ENCODE measurements at places on chromosomes 4 and X.

- DNase-seq, result no peak
Measured at GRCh38 chr4:108171339-108172230, 2.9 kb upstream of the LEF1 start.

GRCh38 chr4:107742791-107743190 is 22.8 kb upstream of the PAPSS1 start:
- no peak for DNase-seq

- no peak for DNase-seq
Measured at GRCh38 chr4:151786158-151786495, 25.3 kb upstream of the GATB start.

DNA sequence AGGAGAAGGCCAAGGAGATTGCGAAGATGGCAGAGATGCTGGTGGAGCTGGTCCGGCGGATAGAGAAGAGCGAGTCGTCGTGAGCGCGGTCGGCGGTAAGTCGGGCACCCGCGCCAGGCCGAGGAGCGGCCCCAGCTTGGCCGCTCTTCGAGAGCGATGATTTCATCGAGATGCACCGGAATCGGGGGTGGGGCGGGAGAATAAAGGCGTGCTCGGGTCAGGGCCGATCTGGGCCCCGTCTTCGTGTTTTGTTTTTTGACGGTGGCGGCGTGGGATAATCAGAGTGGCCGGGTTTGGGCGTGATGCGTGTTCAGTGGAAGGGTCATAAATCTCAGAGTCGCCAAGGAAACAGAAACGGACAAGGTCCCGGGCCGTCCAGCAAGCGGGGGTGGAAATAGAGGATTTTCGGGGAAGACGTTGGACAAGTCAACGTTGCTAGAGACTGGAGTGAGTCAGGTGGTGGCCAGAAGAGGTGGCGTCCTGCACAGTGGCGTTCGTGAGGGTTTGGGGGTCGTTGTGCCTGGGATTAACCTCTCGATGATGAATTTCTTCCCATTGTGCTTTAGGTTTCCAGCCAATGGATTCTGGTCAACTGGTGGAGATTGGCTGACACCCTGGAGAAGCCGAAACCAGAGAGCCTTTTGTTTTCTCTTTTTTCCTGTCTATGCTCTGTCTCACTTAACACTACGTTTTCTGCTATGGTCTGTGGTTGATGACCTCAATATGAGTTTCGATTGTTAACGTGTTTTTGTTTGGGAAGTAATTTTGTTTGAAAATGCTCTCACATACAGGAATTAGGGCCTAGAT is 882 bp downstream of the MRFAP1 start:
- DNase-seq, result no peak

GRCh38 chrX:30085571-30085970 is 129.8 kb upstream of the MAGEB2 start:
- no peak for DNase-seq

- no peak for DNase-seq
Measured at GRCh38 chr4:72016011-72016410, 15.8 kb upstream of the NPFFR2 start.

DNA sequence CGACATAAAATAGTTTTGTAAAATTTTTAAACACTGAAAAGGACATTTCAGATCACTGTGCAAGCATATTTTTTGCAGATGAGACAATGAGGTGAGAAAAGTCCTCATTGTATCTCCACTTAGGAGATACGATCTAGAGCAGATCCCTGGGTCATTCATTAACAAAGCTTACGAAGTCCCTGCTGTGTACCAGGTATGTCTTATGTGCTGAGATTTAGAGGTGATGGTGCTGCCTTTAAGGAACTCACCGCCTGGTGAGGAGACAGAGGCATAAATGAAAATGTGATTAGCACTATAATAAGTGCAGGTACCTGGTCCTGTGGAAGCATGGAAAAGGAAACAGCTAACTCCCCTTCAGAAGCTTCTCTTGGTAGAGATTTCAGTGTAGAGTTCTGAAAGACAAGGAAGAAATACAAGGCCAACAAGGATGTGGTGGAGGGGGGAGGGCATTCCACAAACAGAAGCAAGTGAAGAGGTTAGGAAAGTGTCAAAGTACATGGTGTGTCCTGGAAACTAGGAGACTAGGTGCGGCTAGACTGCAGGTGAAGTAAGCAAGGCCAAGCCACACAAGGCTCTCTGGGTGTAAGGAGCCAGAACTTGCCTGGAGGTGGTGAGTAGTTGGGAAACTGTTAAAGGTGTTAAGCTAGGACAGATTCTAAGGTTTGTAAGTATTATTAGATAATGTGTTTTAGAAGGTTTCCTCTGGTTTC is 1.5 kb upstream of the NDNF start:
- DNase-seq, result no peak

DNA sequence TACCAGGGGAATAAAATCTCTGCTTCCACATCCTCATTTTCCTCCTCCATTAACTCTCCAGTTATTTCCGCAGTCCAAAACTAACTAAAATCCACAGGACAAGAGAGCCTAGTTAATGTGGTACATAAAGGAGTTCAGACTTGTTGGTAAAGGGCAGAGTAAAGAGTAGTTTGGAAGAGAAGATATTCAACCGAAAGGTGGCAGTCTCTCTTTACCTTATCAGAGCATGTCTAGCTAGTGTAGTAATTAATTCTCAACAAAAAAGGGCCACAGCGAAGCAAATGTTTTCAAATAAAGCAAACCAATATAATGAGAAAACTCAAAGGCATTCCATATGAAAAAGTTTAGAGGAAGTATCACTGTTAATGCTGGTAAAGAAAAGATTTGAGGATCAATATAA is 286.5 kb downstream of the GLUD2 start:
- no peak for DNase-seq

- DNase-seq, result no peak
Measured at GRCh38 chr4:22537864-22538263, 22.0 kb upstream of the ADGRA3 start.

GRCh38 chrX:11190745-11191510 is 79.8 kb downstream of the HCCS start:
- DNase-seq, result no peak

DNA sequence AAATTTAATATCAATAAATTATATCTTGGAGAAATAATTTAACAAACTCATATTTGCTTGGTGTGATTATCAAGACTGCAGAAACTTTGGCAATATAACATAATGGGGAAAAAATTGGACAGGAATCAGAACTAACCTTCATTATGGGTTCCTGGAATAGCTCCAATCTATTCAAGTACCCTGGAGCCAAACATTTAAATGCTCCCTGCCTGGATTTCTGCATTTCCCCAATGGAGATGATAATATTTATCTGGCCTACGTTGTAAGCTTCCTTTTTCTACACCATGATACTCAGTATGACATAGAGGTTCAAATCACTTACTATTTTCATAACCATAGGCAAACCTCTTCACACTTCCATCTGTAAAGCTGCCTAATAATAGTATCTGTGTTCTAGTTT is 326.8 kb downstream of the TRIML1 start:
- DNase-seq, result no peak

GRCh38 chrX:25191403-25191802 is 175.6 kb upstream of the ARX start:
- DNase-seq, result no peak

DNA sequence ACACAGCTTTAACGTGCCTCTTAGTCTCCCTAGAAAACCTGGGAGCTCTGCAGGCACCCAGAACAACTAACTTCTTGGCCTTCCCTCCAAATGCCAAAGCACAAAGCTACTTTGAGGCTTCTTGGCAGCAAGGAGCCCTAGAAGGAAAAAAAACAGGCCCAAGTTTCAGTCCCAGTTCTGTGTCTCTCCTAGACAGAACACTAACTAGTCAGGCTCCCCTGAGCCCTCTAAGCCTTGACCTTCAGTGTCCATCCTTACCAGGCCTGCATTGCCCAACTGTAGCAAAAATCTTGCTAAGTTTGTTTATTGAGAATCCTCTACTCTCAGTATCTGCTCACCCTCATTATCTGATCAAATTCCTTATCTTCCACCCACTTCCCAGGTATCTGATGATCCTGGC is 79.2 kb downstream of the PAPSS1 start:
- no peak for DNase-seq

DNA sequence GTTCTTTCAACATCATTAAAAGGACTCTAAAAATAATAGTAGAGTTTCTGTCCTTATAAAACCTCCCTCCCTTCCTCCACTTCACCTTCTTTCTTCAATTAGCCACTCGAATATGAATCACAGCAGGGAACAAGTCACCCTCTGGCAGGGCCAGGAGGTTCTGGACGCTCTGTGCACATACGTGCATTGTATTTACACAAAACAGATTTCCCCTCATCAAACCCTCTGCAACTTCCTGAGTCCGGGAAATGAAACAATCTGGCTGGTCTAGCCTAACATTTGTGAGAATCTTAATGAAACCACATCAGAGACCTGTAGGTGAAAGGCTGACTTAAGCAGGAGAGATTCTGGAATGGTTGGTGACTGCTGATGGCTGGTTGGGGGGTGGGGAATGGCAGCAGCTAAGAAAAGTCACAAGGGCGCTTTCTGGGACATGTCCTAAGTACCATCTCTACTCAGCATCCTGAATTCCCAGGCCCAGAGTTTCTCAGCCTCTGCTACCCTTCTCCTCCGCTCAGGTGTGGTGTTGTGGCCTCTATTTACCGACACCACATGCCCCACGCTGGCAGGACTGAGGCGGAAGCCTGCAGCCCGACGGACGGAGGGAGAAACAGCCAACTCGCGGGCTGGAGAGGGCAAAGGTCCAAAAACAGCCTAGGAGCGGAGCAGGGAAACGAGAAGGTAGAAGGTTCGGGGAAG is 1.0 kb downstream of the ZDHHC9 start:
- DNase-seq, result no peak

DNA sequence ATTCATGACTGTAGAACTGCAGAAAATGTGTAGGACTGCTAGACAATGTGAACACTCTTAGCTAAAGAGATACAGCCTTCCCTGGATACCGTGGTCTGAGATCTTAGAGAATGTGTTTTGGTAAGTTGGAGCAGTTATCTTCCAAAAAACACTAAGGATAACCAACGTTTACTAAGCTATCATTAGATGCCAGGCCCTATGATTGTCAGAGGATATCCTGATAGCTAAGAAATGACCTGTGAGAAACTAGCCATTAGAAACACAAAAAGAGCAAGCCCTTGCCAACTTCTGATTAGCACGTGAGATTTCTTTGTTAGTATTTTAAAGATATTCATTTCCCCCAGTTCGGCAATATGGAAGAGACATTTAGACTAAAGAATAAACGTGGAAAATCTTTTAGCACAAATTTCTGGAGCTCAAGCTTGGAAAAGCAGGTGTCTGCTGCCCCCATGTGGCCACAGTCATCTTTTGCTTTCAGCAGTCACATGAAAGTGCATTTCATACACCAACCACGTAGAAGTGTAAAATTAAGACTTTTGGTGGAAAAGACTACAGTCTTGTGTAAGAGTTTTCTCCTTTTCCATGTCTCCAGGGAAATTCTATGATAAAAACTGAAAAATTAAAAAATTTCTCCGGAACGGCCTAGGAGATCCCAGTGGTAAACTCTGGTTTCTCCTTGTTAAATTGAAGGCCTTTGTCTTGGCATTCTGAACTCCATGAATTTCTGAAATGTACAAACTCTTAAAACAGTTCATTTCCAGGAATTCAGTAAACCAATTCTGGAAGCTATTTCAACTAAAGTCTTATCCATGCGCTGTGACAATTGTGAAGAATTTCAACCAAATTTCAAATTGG is 136.4 kb downstream of the ZNF674 start:
- DNase-seq, result no peak

DNA sequence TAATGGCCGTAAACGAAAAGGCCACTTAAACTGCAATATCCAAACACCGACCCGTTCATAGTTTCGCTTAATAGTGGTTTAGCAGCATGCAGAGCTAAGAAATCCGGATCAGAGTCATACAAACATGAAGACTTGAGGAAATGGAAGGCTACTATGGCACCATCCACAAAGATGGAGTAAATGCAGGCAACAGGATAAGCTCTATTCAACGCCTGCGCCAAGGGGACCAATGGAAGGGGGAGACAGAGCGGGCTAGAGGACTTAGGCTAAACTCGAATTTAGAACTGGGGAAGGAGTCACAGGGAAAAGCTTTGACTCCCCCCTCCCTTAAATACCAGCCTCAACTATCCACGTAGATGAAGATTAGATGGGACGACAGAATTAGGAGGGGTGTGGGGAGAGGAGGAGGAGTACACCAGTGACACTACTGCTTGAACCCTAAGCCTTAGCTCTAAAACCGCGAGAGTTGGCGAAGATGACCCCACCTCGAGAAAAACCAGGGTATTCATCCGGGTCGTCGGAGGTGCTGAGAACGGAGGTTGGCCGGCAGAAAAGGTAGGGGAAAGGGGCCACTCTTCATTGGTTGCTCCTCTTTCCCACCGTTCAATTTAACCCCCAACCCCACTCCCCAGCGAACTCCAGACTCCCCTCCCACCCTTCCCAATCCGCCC is 3.5 kb downstream of the HUWE1 start:
- no peak for DNase-seq

GRCh38 chr4:80198441-80198837 is 1.1 kb downstream of the PRDM8 start:
- no peak for DNase-seq

- DNase-seq, result no peak
Measured at GRCh38 chrX:21740329-21741274, 17.3 kb downstream of the SMPX start.

DNA sequence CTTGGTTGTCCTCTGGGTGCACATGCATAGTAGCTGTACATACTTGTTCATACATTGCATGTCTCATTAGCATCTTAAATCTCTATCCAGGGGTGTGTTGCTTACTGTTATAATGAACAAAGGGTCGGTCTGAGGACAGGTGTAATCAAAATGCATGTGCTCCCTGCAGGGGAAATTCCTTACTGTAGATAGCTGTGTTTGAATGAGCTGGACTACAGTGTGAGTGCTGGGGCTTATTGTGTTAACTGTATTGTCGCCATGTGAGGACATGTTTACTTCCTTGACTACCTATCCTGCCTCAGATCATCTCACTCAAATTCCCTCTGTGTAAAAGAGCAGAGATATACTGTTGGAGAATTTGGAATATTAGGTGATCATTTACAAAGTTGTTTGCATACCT is 98.7 kb downstream of the KLHL34 start:
- no peak for DNase-seq

DNA sequence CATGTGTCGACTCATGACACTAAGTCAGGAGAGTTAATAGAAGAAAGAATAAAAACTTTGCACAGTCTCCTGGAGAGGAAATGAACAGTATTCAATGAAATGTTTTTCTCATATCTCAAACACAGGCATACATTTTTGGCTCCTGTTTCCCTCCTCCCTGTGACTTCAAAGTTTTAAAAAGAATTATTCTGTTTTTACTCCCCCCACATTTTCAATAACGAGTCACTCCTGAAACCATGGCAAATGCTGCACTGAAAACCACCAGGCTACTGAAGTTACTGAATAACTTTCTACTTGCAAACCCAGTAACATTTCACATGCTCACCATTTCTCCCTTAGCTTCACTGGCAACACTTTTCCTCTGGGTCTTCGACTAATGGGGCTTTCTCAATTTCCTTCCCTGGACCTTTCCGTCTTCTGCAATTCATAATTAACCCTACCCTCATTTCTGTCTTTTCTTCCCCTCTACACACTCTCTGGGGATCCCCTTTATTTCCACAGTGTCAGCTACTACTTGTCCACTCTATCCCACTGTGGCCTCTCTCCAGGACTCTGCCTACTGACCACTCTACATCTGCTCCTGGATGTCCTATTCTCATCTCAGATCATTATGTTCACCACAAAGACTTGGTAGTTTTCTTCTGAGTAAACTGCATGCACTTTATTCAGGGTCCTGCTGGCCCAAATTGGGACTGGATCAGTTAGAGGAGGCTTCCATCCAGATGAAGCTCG is 225.8 kb upstream of the ETNPPL start:
- no peak for DNase-seq
